ENCODE measurements at places on chromosomes 3 and 15.

- peak; percentile 46 for DNase-seq
Observed at GRCh38 chr15:98002866-98003265, 42.4 kb downstream of the ARRDC4 start.

DNA sequence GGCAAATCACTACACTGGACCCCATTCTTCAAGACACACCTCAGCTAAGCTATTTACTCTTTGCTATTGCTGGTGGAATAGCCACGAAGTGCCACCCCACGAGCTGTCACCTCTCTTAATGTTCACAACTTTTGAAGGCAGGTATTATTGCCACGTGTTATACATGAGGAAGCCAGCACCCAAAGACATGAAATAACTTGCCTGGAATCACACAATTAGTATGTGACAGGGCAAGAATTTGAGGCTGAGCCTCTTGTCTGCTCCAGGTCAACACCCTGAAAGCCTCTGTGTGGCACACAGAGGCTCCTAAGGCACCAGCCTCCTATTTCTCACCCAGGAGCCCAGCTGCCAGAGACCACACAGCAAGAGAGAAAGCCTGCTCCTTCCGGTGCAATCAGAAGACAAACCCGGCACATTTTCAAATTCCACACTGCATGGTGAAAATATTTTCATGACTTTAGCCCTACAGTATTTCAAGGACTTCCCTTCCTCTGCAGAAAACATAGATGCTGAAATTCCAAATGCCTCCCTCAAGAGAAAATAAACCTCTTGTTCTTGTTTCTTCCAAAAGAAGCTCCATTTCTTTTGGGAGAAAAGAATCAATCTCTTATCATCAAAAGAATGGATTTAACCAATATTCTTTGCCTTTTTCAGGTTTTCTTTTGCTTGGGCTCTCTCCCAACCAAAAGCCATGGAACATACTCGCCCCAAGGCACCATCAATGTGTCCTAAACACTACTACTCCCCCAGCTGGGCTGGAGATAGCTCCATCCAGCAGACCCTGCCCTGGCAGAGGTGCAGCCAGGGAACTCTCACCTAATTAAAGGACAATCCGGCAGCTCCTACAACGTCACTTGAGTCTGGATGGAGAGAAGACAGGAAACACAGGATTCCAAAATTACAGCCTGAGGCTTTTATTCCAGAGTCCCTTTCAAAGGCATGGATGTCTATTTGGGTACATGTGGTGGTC is 84.7 kb upstream of the THBS1 start:
- DNase-seq, result no peak

GRCh38 chr3:71258116-71258515 is 325.4 kb downstream of the FOXP1 start:
- peak; percentile 50 for DNase-seq

GRCh38 chr3:183142199-183142598 is 20.3 kb downstream of the LAMP3 start:
- peak; percentile 38 for DNase-seq

GRCh38 chr15:97482521-97482920 is 478.0 kb upstream of the ARRDC4 start:
- peak; percentile 18 for DNase-seq

- DNase-seq, result no peak
Observed at GRCh38 chr3:170437176-170437575, 18.5 kb downstream of the CLDN11 start.

DNA sequence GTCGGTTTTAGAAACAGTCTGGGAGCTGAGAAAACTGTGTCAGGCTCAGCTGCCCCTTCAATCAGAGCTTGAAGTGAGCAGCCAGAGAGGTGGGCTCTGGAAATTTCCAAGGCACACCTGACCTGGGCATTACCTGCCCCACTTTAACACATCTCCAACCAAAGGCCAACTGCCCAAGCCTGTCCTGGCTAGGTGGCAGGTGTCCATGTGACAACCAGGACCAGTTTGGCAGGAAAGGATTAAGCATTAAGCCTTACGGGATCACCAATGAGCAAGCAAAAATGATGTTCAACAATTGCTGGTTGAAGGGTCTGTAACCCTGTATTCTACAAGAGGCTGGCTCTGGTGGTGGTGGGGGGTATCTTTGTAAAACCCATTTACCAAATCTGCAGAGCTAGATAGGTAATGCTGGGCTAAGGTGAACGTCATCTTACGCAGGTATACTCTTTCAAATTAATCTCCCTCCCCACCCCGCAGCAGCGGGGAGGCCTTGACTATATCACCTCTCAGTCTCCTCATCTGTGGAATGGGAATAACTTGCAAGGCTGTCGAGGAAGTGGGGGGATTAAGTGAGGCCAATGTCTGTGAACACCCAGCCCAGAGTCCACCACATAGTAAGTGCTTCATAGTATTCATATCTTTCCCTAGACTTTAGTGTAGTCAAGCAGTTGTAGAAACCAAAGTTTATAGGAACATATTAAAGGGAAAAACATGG is 183.2 kb downstream of the MEGF11 start:
- DNase-seq, result no peak

DNA sequence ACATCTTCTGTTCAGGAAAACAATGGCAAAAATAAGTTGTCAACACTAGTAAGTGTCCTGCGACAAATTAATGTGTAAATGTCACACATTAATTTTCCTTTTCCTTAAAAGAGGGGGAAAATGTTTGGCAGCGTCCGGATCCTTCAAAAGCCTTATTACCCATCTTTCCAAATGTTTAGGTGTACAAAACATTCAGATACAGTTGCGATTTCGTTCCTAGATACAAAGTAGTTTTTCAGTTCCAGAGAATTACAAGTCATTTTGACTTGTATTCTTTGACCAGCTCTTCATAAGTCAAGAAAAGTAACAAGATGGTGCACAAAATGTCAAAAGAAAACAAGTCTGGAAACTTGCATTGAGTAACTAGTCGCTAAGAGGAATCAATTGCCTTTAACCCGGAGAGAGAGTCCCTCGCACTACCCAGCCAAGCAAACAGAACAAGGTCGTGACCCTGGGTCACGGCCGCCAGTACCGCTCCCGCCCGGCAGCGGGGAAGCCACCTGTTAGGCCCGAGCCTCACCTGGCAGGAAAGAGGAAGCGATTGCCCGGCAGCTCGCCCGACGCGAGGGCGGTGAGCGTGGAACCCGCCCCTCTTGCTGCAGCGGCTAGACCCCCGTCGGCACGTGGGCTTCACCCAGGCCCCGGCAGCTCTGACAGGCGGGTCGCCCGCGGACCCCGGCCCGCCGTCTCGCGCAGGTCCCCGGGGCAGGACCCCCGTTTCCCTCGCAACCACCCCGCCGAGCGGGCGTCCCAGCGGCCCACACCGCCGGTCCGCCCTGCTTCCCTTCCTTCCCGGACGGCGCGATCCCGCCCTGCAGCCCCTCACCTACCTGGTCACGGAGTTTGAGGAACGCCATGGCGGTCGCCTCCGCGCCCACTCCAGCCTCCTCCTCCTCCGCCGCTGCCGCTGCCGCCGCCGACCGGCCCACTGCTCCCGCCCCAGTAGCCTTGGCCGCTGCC is 61.0 kb upstream of the ANKRD28 start:
- peak; percentile 42 for DNase-seq
